ENCODE measurements at places on chromosomes 4 and X.
A peak's percentile ranks its signal among the peaks of the same experiment; 100 is the strongest.

DNA sequence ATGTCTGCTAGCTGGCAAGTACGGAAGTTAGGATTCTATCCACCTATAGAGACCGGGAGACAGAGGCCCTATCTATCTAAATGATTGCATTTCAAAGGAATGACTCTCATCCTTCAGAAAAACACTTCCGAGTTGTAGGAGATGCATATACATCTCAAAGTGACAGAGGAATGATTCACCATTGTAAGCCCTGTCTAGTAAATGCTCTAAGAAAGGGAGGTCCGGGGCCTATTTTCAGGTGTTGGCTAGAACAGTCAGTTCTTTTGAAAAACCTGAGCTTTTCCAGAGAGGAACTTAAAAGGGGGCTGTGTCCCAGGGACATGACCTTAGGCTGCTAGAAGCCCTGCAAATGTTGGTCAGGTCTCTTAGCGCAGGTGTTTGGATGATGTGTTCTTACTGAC is 262.9 kb upstream of the IL1RAPL1 start:
- DNase-seq, result no peak

GRCh38 chrX:70480660-70481018 is 36.0 kb downstream of the DLG3 start:
- DNase-seq, result no peak

GRCh38 chr4:39442998-39443397 is 15.7 kb downstream of the RPL9 start:
- no peak for DNase-seq

DNA sequence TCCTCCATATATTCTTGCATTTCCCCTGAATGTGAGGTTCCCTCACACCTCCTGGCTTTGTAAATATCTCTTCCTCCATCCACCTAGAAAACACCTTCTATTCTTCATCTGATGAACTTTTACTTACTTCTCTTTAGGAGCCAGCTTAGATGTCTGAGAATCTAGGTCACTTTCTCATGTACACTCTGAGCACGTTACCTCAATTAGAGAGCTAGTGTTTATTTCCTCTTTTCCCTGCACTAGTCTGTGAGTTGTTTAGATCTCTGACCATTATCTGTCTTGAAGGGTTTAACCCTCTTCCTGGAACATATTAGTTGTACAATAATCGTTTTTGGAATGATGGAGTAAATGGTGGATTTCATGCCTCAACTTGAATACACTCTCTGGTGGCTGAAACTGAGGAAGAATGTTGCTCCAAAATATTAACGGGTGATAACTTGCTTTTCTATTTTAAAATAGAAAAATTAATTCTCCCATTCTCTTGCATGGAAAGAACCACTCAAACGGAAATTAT is 8.5 kb upstream of the NEIL3 start:
- no peak for DNase-seq

- peak; percentile 99 for DNase-seq
Measured at GRCh38 chr4:337143-337931, at the start of gene ZNF141. TSS of gene ZNF141 (plus strand) at chr4:337814. CDS start at chr4:337984, 170 bp downstream.

DNA sequence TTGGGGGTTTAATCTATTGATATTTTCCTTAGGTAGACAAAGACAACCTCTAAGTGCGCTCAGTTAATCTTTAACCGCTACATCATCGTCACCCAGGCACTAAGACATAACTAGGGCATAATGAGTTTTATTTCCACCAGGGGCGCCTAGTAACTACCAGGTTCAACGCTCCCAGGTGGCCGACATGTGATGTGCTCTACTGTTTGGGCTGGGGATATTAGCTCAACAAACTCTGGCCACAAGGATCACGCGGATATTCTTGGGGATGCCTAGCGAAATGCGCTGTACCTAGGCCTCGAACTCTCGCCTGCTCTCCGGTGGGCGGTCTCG is 915 bp upstream of the RAB33B start:
- peak; percentile 87 for DNase-seq

DNA sequence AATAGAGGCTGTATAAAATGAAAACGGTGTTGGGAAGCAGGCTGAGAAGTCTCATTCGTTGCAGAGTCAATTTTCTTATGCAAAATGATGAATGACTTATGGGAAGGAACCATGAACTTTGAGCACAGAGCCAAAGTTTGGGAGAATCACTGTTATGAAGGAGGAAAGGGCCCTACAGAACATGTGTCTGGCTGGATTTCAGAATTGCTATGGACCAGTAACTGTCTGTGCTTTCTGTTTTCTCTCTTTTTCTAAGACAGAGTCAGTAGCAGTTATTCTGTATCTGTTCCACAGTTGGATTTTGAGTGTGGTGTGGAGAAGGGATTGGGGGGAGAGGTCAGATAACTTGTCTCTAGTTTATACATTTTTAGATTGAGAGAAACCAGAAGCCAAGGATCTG is 265.0 kb upstream of the HS3ST1 start:
- no peak for DNase-seq

- DNase-seq, result no peak
Measured at GRCh38 chrX:153645151-153645550, 1.9 kb upstream of the DUSP9 start.

Measured in large intestine (tissue), 12 donors.